ENCODE measurements at places on chromosomes 1 and 21.

GRCh38 chr1:241648159-241648558 lies 3.9 kb upstream of the WDR64 start:
- no peak overlapping the region for H3K27ac ChIP-seq
- H3K27me3 ChIP-seq, result no peaks in the 10 kb centered on the region
- H3K36me3 ChIP-seq, result no peaks in the 10 kb centered on the region
- H3K4me1 ChIP-seq, result no peaks in the 10 kb centered on the region
- no peak overlapping the region for H3K4me3 ChIP-seq
- DNase-seq, result no peak

- no peaks in the 10 kb centered on the region for H3K36me3 ChIP-seq
- H3K4me1 ChIP-seq, result no peaks in the 10 kb centered on the region
- no peak for DNase-seq
- no peak overlapping the region for H3K27ac ChIP-seq
- H3K4me3 ChIP-seq, result no peak overlapping the region
These were observed 29.6 kb upstream of the CACHD1 start for GRCh38 chr1:64440183-64440826.

- no peak overlapping the region for H3K27ac ChIP-seq
- no peaks in the 10 kb centered on the region for H3K4me1 ChIP-seq
These were observed 414.6 kb downstream of the LMO4 start for GRCh38 chr1:87743256-87743655.

DNA sequence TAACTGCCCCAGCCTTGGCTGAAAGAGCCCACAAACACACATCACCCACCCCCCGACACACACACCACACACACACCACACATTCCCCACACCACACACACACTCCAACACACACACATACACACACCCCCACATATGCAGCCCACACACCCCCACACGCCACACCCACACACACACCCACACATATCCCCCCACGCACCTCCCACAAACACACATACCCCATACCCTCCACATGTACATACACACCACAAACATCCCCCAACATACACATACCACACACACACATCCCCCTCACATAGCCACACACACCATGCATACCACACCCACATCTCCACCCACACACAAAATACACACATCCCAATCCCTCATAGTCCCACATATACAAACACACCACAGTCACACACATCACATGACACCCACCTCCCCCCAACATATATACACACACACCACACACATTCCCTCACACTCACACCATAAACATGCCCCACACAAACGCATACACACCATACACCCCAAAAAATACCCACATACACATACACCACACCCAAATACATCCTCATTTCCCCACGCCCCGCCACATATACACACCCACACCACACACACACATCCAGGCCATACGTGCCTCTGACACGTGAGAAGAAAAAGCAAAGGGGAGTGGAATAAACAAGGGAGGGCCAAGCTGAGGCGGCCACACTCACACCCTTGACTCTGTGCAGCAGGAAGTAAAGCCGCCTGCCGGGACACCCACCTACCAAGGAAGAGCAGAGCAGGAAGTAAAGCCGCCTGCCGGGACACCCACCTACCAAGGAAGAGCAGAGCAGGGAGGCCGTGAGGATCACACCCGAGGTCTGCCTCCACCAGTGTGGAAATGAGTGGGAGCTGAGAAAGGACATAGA lies 53.7 kb downstream of the HSF2BP start:
- no peaks in the 10 kb centered on the region for H3K36me3 ChIP-seq

- H3K36me3 ChIP-seq, result no peaks in the 10 kb centered on the region
- H3K4me1 ChIP-seq, result peaks cover 6% of the 10 kb centered on the region
- H3K4me3 ChIP-seq, result no peak overlapping the region
- H3K27me3 ChIP-seq, result no peaks in the 10 kb centered on the region
- H3K27ac ChIP-seq, result no peak overlapping the region
These were observed 445.1 kb downstream of the SIPA1L2 start for GRCh38 chr1:232184561-232185530.

DNA sequence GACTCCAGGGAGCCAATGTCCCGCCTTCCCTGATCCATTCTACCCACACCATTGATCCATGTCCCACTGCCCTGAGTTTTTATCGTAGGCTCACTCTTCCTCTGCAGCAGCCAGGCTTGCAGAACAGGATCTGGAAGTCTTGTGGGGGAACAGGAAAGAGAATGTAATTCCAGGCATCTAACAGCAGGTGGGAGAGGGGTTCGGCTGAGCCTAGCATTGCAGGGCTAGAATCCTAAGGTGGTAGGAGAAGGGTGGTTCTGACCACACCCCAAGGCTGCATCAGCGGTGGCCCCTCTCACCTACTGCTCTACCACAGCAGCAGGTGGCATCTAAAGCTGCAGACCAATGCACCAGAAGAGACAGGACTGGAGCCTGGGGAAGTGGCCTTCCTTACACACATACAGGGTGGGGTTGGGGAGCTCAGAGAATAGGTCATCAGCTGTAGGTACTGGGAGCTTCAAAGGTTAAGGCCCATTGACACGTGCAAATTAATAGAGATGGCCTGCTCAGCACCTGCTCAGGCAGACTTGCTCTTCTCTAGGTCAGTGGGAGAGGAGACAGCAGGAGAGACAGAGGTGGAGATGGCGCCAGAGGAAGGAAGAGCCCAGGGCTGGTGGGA lies 20.5 kb downstream of the KNCN start:
- H3K27me3 ChIP-seq, result no peaks in the 10 kb centered on the region
- no peaks in the 10 kb centered on the region for H3K36me3 ChIP-seq
- H3K4me3 ChIP-seq, result no peak overlapping the region
- DNase-seq, result no peak

DNA sequence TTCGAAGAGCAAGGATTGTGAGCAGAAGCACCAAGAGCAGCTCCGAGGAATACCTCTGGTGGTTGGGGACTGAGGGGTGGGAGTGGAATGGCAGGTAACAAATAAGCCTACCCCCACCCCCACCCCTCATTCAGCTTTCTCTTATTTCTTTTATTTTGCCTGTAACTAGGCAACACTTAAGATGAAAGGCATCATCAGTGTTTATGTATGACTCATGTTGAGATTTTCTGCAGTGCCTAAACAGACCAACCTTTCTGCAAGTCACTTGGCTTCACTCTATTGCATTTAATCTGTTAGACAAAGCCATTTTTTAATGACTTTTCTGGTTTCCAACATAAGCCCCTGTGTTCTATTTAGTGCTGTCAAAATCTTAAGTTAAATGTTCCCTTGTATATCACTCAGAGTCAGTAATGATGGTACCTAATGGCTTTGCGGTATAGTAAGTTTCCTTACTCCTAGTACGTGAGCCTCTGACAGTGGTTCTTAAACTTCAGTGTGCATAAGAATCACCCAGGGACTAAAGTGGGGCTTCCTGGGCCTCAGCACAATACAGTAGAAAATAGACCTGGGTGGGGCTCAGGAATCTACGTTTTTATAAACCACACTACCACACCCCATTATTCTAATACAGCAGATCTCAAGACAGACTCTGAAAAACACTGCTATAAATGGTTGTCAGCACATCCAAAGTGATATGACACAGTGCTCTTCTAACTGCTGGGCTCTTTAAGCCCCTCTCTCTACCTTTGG lies 19.9 kb downstream of the CASQ2 start:
- H3K27ac ChIP-seq, result peak overlapping the region; percentile 28
- H3K27me3 ChIP-seq, result no peaks in the 10 kb centered on the region
- peaks cover 5% of the 10 kb centered on the region for H3K36me3 ChIP-seq
- H3K4me3 ChIP-seq, result no peak overlapping the region
- DNase-seq, result no peak
- H3K4me1 ChIP-seq, result peaks cover 48% of the 10 kb centered on the region

GRCh38 chr1:192448026-192448578 lies 127.5 kb upstream of the RGS1 start:
- no peak for DNase-seq
- H3K27ac ChIP-seq, result no peak overlapping the region
- H3K4me3 ChIP-seq, result no peak overlapping the region
- no peaks in the 10 kb centered on the region for H3K27me3 ChIP-seq
- H3K36me3 ChIP-seq, result no peaks in the 10 kb centered on the region

- no peak overlapping the region for H3K27ac ChIP-seq
- no peak for DNase-seq
- H3K4me1 ChIP-seq, result peaks cover 13% of the 10 kb centered on the region
- no peak overlapping the region for H3K4me3 ChIP-seq
- peaks cover 14% of the 10 kb centered on the region for H3K36me3 ChIP-seq
These were observed 8.4 kb downstream of the DENND2D start for GRCh38 chr1:111192074-111192473.

DNA sequence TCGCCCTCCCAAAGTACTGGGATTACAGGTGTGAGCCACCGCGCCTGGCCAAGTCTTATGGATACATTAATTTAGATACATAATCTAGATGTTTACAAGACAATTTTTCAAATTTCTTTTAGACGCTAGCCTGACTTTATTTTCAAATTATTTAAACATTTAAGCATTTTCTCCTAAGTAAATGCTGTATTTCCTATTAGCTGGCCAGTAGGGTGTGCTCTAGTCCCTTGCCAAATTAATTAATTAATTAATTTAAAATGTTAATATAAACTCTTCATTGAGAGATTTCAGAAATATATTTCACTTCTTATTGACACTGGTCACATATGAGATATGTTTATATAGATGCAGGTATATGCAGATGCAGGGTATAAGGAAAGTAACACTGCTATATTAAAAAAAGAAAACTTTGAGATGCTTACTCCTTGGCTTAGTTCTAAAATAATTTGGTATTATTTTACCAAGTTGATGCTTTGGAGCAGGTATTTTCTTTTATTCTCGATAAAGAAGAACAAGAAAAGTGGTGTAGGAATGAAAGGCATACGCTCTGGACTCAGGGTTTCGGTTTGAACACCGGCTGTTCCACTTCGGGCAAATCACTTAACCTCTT lies 5.2 kb upstream of the ERRFI1 start:
- no peaks in the 10 kb centered on the region for H3K27me3 ChIP-seq
- no peaks in the 10 kb centered on the region for H3K36me3 ChIP-seq
- no peak for DNase-seq
- peaks cover 29% of the 10 kb centered on the region for H3K4me1 ChIP-seq
- H3K4me3 ChIP-seq, result no peak overlapping the region

DNA sequence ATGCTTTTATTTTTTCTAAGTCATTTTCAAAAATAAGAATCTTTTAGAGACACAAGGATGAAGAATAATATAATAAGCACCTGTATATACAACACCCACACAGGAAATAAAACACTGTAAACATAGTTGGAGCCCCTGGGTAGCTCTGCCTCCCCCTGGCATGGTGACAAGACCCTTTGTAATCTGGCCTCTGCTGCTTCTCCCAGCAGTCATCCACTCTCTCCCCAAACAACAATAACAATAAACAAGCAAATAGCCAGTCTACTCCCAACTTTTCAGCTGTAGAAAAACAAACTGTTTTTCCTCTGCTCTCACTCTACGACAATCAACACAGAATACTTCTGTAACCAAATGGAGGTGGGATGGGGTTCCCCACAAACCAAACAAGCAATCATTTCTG lies 110.1 kb downstream of the CSMD2 start:
- no peaks in the 10 kb centered on the region for H3K4me1 ChIP-seq
- H3K27me3 ChIP-seq, result no peaks in the 10 kb centered on the region
- DNase-seq, result no peak

DNA sequence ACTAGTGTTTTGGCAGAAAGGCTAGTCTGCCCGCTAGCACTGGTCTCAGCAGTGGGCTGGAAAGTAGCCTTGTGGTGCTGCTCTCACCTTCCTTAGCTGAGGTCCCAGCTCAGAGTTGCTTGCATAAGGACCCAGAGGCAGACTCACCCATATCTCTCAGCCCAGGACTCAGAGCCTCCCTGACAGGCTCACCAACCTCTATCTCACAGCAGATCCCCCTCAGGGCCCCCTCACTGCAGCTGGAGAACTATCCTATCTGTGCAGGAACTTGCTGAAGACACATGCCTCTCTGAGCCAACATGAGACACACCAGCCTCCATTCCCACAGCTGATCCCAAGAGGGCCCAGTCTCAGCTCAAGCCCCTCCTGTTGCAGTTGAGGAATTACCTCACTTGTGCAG lies 82.6 kb downstream of the IARS2 start:
- no peaks in the 10 kb centered on the region for H3K4me1 ChIP-seq
- H3K4me3 ChIP-seq, result no peak overlapping the region
- H3K27ac ChIP-seq, result no peak overlapping the region
- DNase-seq, result no peak

DNA sequence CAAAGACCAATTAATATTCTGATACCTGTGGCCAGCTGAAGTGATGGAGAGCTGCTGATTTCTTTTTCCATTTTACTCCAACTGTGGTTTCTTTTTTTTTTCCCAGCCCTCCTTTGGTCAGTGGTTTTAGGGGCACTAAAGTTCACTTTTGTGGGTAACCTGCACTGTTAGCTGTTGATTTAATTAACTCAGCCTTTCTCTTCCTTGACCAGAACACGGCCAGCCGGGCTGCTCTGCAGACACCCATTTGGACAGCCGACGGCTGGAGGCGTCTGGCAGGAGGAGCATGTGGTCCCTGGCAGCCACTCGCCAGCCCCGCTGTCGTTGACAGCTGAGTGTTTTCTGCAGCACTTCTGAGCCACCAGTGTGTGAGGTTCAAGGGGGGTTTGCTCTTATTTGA lies 136.2 kb upstream of the RUNX3 start:
- H3K4me1 ChIP-seq, result peaks cover 5% of the 10 kb centered on the region
- no peaks in the 10 kb centered on the region for H3K36me3 ChIP-seq

DNA sequence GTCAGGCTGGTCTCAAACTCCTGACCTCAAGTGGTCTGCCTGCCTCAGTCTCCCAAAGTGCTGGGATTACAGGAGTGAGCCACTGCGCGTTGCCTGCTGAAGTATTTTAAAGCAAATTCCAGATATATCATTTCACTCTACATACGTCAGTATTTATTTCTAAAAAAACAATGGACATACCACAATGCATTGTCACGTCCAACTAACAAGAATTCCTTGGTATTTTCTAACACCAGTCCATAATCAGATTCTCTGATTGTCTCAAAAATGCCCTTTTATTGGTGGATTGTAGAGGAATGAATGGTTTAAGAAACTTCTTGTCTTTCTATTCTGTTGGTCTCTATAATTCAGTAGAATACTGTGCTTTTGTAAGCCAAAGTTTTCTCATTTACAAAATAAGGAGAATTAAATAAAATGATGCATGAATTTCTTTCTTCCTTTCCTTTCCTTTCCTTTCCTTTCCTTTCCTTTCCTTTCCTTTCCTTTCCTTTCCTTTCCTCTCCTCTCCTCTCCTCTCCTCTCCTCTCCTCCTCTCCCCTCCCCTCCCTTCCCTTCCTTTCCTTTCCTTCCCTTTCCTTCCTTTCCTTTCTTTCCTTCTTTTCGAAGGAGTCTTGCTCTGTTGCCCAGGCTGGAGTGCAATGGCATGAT lies 55.8 kb downstream of the VPS13D start:
- H3K27me3 ChIP-seq, result no peaks in the 10 kb centered on the region
- peaks cover 40% of the 10 kb centered on the region for H3K36me3 ChIP-seq
- no peak for DNase-seq
- no peaks in the 10 kb centered on the region for H3K4me1 ChIP-seq
- H3K27ac ChIP-seq, result no peak overlapping the region

DNA sequence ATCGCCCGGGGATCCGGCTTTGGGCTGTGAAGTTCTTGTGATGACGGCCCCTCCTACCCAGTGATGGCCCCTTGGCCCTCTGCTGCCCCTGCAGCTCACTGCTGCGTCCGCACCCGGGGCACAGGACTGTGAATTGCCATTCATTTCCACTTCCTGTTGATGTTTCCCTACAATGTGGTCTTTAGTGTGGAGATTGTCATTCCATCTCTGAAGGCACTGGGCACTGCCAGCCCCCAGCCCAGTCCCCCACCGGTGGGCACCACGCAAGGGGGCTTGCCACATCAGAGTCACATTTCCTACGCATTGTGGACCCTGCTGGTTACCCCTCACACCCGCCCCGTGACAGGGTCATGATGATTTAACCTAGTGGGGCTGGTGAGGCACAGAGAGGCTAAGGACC lies 2.5 kb upstream of the MX2 start:
- no peaks in the 10 kb centered on the region for H3K4me1 ChIP-seq
- H3K27me3 ChIP-seq, result no peaks in the 10 kb centered on the region
- H3K4me3 ChIP-seq, result no peak overlapping the region
- DNase-seq, result peak; percentile 55

Measured in right atrium auricular region (tissue), 2 donors.